B cell (primary cell): ENCODE measurements at places on chromosomes 12 and 14. TPM values are rescaled to one million over a fixed set of nuclear protein-coding genes. Genes with fewer than 3 reads are reported as not detected.

GRCh38 chr12:62917926-62918325 is 17.0 kb downstream of the PPM1H start:
- DNase-seq = no peak

DNA sequence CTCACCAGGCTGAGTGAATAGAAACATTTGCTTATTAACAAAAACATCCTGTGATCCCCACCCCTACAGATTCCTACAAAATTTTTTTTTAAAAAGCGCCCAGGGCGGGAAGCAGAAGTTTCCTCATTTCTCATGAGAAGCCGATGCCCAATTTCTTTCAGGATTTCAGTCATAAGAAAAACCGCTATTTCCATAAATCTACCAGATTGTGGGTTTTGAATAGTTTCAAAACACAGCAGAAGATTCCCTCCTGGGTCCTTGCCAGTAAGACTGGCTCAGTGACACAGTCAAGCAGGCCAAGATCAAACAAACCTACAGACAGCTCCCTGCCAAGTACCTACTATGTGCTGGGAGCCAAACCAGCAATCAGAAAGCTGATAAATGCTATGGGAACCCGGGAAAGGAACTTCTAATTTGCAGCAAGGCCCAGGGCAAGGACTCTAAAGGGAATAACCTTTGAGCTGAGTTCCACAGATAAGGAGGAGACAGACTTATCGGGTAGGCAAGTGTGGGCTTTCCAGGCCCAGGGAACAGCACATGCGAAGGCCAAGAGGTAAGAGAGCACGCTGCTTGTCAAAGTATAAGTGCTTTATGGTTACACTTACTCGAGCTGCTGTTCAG is 68.7 kb downstream of the CCDC88C start:
- no peak for DNase-seq

The RNASE7 gene
- polyA plus RNA-seq = not detected in 2 replicates

The WDR89 gene
- 5.9 and 6.1 TPM in 2 replicates for polyA plus RNA-seq

The FLVCR2 gene
- 0.31 and 0.39 TPM in 2 replicates for polyA plus RNA-seq
